ENCODE measurements at places on chromosomes 4 and X. TPM values are rescaled to one million over a fixed set of nuclear protein-coding genes. Genes with fewer than 3 reads are reported as not detected.

GRCh38 chr4:165502916-165503907, 124.4 kb downstream of the CPE start:
- DNase-seq: no peak

GRCh38 chrX:154043003-154043763, 23.5 kb upstream of the IRAK1 start:
- no peak for DNase-seq

DNA sequence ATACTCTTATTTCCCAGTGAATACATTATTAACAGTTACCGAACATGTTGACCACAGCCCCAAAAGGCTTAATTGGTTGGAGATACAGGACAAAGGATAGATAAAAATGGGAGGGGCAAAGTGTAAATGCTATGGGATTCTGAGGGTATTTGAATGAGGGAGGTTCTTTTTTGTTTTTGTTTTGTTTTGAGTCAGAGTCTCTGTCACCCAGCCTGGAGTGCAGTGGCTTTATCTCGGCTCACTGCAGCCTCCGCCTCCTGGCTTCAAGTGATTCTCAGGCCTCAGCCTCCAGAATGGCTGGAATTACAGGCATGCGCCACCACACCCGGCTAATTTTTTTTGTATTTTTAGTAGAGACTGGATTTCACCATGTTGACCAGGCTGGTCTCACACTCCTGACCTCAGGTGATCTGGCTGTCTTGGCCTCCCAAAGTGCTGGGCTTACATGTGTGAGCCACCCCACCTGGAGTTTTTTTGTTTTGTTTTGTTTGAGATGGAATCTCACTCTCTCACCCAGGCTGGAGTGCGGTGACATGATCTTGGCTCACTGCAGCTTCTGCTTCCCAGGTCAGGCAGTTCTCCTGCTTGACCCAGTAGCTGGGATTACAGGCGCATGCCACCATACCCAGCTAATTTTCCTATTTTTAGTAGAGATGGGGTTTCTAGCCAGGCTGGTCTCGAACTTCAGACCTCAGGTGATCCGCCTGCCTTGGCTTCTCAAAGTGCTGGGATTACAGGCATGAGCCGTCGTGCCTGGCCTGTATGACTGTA, 9.0 kb downstream of the UBE2K start:
- no peak for DNase-seq

GRCh38 chr4:106048250-106048971, 153.1 kb downstream of the NPNT start:
- no peak for DNase-seq

GRCh38 chr4:86452924-86453531, 93.2 kb upstream of the MAPK10 start:
- DNase-seq: no peak

- DNase-seq: no peak
Measured at GRCh38 chr4:73593631-73594241, 26.5 kb downstream of the RASSF6 start.

GRCh38 chr4:174222266-174222872, 61.1 kb downstream of the FBXO8 start:
- DNase-seq: no peak

- no peak for DNase-seq
Measured at GRCh38 chr4:36439556-36439955, 158.1 kb downstream of the DTHD1 start.

DNAAF6 gene
- total RNA-seq: not detected

MMRN1 gene
- 0.05 TPM for total RNA-seq

NHS gene
- 4.5 TPM for total RNA-seq

IBSP gene
- not detected for total RNA-seq

CXCR3 gene
- not detected for total RNA-seq

CFP gene
- total RNA-seq: 3.4 TPM

NPY5R gene
- 4.5 TPM for total RNA-seq

Data from WTC11 (cell line).